ENCODE measurements at places on chromosomes 4 and X.

DNA sequence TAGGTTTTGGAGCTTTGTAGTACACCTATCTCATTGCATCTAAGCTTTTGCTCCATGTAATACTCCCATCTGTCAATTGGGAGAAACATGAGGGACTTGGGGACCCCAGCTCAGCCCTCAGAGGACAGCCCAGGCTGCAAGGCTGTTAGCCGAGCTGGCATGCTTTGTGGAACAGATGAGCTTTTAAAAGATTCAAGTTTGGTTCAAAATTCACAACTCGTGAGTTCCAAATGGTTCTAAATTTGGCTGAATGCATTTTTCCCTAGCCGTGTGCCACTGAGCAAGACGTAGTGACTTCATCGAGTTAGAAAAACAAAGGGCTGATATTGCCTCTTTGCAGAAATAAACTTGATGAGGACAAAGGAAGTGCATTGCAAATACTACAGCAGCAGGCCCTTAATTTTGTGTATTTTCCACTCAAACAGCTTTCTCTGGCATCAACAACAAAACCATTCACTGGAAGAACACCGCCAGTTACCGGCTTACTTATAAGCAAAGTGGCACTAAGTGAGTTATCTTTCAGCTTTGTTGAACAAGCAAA, 165.0 kb upstream of the HS3ST1 start:
- peak; percentile 66 for DNase-seq

- no peak for DNase-seq
Measured at GRCh38 chr4:74624351-74625151, 169.8 kb downstream of the BTC start.

DNA sequence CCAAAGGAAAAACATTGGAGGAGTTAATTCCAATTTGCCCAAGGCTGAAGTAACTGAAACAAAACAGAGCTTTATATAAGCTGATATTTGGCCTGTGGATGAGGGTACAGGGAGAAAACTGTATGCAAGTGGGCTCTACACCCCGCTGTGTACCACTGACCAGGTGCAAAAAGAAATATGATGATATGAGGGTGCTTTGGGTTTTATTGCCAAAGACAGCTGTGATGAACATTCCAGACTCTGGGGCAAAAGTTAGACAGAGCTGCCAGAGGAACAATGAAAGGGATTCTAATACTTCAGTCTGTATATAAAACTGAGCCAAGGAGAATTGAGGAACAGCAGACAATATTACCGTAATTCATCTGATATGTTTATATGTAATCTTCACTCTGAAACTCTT, 117.4 kb downstream of the MID1 start:
- DNase-seq, result no peak

DNA sequence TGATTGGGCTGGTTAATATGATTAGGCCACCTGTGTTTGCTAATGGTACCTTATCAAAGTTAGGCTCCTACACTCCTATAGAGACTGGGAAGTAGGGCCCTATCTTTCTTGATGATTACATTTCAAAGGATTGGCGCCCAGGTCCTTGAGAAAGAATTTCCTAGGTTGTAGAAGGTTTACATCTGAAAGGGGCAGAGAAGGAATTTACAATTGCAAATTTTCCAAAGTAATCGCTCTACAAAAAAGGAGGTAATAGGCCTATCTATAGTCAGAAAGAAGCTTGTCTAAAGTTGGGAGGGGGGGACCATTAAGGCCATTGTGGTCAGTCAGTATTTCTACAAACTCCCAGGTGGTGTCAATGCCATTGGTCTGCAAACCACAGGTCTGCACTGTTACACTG, 638.4 kb downstream of the IL1RAPL1 start:
- no peak for DNase-seq

GRCh38 chr4:182219411-182220056, 23.7 kb upstream of the TENM3 start:
- no peak for DNase-seq

- no peak for DNase-seq
Measured at GRCh38 chrX:20059467-20060128, 57.1 kb downstream of the MAP7D2 start.

DNA sequence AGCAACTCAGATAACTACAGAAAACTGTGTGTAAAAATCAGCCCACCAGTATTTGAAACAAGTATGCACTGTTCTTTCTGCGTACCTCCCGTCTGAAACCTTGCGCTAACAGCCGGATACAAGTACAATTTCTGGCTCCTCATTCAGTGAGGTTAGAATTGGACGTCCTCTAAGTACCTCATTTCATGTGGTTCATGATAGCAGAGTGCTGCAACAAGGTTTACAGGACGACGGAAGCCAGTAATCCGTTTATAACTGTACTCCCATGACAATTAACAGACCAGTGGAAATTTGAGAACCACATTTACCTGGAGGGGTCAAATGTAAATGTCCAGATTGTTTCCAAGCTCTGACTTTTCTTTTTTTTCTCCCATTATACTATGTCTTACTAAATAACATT, 52.9 kb upstream of the TENM3 start:
- DNase-seq, result no peak

- no peak for DNase-seq
Measured at GRCh38 chrX:96861218-96861617, 22.5 kb upstream of the RPA4 start.

DNA sequence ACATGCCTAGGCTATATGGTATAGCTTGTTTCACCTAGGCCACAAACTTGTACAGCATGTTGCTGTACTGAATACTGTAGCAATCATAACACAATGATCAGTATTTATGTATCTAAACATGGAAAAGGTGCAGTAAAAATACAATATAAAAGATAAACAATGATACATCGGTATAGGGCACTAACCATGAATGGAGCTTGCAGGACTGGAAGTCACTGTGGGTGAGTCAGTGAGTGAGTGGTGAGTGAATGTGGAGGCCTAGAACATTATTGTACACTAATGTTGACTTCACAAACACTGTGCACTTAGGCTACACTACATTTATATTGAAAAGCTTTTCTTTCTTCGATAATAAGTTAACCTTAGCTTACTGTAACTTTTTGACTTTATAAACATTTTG, 45.6 kb upstream of the ANK2 start:
- no peak for DNase-seq

DNA sequence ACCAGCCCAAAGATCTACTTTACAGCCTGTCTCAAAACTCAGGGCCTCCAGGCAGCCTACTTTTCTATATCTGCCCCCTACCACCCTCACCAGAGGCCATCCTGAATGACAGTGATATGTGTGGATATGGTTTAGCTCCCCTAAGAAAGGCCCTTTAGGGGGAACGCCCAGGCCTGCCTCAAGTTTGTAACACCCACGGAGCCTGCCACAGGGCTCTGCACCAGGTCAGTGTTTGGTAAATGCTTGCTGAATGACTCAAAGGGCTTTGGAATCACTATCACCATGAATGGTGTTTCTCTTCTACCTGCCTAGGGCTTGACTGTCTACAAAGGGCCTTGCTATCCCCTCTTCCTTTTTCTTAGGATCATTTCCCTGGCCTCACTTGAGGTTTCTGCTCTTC, 11.3 kb upstream of the LONRF3 start:
- no peak for DNase-seq

Data from NCI-H1092 treated with DMSO at 0.1 percent for 48 hours (cell line).